Cortex of kidney (tissue), 1 donor: ENCODE measurements at places on chromosomes 3 and 15.

GRCh38 chr3:73556520-73557372, 68.0 kb downstream of the PDZRN3 start:
- no peak for DNase-seq

GRCh38 chr15:23416349-23417276, 30.4 kb downstream of the GOLGA6L2 start:
- no peak for DNase-seq

DNA sequence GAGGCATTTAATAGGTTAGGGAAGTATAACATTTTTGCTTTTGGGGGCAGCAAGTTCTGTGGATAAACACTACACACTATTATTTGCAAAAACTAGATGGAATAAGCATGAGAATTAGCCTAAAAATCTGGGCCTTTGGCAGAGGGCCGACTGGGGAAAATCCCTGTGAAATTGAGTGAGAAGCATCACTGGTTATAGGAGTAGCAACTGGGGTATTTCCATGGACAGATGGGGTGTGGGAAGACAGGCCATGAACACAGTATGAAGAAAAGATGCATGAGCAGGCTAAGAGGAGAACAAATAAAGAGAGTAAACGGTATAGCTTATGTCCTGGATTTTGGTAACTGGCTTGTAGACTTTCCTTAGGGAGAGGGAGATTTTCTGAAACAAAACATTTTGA, 32.9 kb upstream of the CSPG5 start:
- DNase-seq: no peak

GRCh38 chr15:93861956-93862741, 369.2 kb upstream of the MCTP2 start:
- no peak for DNase-seq

- no peak for DNase-seq
Measured at GRCh38 chr15:59295261-59296001, 77.2 kb downstream of the MYO1E start.

DNA sequence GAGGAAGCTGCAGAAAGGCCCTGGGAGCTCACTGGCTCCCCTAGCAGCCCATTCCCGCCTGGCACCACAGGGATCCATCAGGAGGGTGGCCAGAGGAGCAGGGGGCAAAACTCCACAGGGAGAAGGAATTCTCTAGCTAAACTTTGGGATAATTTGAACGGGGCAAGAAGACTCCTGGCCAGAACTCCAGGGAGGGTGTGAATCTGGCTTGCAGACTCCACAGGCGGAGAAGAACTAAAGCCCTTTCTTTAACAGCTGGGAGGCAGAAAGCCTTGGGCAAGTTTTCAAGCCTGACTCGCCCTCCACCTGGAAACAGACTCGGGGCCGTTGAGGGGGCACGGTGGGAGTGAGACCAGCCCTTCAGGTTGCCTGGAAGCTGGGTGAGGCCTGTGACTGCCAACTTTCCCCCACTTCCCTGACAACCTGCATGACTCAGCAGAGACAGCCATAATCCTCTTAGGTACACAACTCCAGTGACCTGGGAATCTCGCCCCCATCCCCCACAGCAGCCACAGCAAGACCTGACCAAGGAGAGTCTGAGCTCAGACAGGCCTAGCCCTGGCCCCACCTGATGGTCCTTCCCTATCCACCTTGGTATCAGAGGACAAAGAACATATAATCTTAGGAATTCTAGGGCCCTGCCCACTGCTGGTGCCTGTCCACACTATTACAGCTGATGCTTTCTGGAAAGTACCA, 28.6 kb downstream of the SLC27A2 start:
- DNase-seq: no peak

DNA sequence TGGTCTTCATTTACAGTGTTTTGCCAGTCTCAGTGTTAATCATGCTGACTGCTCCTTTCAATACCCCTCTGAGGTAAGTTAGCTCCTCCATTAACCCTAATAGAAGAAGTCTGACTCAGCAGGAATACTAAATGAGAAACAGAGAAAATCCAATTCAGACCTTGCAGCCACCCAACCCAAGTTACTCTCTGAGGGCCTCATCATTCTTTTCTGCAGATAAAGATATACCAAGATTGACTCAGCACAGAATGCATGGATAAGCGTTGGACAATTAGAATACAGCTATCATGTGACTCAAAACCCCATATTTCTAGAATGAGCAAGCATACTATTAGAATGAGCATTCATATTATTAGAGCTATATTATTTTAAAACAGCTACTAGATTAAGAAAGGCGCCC, 389.1 kb upstream of the SGO1 start:
- no peak for DNase-seq

GRCh38 chr3:130760922-130761321, 14.3 kb upstream of the PIK3R4 start:
- no peak for DNase-seq

- DNase-seq: no peak
Measured at GRCh38 chr3:49013738-49014660, 4.4 kb downstream of the DALRD3 start.

DNA sequence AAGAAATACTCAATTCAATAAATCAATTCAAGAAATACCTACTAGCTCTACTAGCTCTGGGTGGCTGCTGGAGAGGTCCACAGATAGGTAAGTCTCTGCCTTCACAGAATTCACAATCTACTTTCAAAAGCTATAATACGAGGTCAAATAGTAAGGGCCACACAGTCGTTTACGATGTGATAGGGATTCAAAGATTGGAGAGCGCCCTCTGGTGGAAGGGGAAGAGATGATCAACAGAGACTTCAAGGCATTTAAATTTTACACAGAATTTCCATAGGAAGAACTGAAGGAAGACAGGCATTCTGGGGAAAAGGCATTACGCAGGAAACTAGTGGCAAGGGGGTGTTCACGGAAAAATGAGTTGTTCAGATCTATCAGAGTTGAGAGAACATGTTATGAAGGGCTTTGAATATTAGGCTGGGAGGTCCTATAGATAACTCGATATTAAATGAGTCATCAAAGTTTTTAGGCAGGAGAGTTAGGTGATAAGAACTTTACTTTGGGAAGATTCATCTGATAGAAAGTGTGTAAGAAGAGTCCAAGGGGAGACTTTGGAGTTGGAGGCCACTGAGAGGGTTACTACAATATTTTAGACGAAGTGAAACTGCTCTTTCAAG, 128.8 kb downstream of the FRMD5 start:
- DNase-seq: no peak

DNA sequence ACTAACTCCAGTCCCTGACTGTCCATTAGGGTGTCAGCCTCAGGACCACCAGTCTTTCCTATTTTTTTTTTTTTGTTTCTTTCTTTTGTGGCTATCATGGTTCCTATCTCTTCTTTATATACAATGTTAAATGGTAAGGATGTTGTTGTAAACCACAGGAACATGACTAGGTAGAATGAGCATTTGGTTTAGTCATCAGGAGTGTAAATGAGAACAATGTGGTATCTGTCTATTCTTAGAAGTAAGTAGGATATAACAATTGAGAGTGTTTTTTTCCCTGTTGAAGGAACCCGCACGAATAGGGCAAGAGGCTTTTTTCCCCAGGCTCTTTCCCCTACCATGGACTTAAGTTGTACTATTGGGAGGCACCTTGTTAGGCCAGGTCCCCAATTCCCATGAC, 880.3 kb upstream of the GBE1 start:
- no peak for DNase-seq

DNA sequence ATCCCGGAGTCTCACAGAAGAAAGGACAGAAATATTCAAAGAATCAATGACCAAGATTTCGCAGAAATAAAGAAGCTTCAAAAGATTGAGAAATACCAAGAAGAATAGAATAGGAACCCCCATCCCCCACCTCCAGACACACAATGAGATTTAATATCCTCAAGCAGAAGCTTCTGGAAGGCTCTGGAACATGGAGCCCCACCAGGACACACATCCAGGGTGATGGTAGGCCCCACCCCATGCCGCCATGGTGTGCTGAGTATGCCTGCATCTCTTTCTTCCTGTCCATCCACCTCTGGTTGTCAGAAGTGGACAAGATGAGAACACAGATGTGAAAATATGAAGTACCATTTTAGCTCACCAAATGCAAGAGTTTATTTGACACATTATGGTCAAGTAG, 19.3 kb downstream of the PRR23E start:
- no peak for DNase-seq

- DNase-seq: no peak
Measured at GRCh38 chr15:40436116-40436891, 4.4 kb upstream of the BAHD1 start.

DNA sequence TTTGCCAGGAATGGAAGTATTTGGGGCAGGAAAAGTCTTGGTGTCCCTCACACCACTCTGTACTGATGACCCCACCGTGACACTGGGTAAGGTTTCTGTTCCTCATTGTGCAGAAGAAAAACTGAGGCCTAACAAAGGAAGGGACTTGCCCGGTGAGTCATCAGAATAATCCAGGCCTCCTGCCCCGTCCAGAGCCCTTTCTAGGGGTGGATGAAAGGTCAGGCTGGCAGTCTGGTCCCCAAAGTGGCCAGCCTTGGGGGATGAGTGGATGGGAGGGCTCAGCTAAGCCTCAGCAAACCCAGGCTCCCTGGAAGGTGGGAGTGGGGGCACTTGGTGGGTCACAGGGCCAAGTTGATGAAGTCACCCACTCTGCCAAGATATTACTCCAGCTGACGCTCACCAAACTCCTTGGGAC, 2.3 kb upstream of the DNAH1 start:
- DNase-seq: no peak

DNA sequence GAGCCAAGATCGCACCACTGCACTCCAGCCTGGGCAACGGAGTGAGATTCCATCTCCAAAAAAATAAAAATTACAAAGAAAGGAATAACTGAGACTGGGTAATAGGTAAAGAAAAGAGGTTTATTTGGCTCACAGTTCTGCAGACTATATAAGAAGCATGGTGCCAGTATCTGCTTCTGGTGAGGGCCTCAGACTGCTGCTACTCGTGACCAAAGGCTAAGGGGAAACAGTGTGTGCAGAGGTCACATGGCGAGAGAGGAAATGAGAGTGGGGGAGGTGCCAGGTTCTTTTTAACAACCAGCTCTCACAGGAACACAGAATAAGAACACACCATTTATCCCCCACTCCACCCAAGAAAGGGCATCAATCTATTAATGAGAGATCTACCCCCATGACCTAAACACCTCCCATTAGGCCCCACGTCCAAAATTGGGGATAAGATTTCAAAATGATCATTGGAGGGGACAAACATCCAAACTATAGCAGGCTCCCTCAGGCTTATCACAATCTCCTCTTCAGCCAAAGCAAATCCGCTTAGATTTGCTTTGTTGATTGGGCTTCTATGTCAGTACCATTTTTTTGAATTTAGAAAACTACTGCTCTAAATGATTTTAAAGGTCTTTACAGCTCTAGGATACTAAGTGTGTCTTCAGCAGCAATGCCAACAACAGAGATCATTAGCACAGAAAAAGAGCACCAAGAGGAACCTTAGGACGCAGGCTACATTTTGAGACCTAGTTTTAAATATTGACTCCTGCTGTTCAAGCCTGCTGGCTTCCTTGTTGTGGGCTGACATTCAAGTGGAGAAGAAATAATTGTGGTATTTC, 84.2 kb upstream of the TBL1XR1 start:
- DNase-seq: no peak

GRCh38 chr3:30753766-30754165, 140.7 kb downstream of the GADL1 start:
- no peak for DNase-seq

- no peak for DNase-seq
Measured at GRCh38 chr3:122391681-122392446, 7.9 kb downstream of the FAM162A start.

DNA sequence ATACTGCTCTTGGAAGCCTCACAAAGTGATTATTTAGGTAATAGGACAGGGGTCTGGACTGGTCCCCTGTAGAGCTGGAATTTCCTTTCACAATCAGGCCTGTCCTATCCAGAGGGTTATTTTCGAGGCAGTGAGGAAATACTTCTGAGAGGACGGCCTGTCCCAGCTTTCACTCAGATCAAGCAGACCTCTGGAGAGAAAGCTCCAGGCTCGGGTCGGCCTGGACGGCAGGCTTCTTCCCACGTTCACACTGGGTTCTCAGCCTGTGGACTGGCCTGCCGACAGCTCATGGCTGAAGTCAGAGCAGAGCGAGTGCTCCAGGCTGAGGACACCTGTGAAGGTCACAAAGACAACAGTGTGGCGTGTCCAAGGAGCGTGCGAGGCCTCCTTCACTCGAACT, 405.3 kb downstream of the VPS13C start:
- no peak for DNase-seq

GRCh38 chr15:100043068-100043641, 298.6 kb downstream of the ADAMTS17 start:
- DNase-seq: no peak

DNA sequence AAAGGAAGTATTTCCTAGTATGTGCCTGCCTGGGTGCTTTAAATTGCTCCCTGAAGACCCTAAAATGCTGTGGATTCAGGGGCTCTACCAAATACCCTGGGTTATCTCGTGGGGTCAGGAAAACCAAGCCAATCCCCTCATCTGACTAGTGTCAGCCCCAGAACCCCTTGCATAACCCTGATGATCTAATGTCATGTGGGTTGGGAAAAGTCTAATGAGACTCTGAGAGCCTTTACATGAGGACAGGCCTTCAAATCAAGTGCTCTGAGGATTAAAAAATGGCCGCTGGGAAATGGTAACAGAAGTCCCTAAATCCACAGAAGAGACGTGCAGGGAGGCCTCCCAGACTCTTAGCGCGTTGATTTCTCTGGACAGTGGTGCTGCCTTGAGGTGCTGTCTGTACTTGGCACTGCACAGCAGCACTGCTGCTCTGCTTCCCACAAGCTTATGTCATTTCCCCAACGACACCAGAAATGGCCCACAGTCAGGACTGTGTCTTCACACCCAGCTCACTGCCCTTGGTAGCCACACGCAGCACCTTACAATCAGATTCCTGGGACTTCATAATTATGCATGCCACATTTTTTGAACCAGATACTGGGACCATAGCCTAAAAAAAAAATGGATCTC, 16.6 kb downstream of the EIF4E3 start:
- no peak for DNase-seq

DNA sequence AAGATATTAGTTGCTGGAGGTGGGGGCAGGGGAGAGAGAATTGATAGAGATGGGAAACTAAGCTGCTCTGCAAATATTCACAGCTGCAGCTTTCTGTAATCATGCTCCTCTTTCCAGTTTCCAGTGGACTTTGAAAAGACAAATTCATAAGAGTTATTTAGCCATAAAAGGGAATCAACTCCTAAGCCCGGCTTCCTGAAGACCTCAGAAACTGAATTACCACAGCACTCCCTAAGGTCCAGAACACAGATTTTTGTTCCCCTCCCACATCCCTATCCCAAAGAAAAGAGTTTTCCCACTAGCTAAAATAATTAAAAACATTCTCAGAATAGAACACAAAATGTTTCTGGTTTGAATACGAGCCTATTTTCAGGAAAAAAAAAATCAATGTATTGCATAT, 871.8 kb upstream of the NR2F2 start:
- DNase-seq: no peak

GRCh38 chr3:105594219-105594618, 227.5 kb downstream of the ALCAM start:
- no peak for DNase-seq

- DNase-seq: no peak
Measured at GRCh38 chr15:63523306-63523990, 19.1 kb downstream of the USP3 start.

GRCh38 chr15:88238618-88239430, 17.7 kb downstream of the NTRK3 start:
- no peak for DNase-seq

- no peak for DNase-seq
Measured at GRCh38 chr3:136546720-136547119, 205.5 kb downstream of the STAG1 start.
